ENCODE measurements at places on chromosomes 5 and 9.
A peak's percentile ranks its signal among the peaks of the same experiment; 100 is the strongest.

GRCh38 chr5:172166030-172166826 is 21.8 kb downstream of the STK10 start:
- DNase-seq, result no peak

- DNase-seq, result no peak
Measured at GRCh38 chr9:4964540-4964939, 20.5 kb upstream of the JAK2 start.

DNA sequence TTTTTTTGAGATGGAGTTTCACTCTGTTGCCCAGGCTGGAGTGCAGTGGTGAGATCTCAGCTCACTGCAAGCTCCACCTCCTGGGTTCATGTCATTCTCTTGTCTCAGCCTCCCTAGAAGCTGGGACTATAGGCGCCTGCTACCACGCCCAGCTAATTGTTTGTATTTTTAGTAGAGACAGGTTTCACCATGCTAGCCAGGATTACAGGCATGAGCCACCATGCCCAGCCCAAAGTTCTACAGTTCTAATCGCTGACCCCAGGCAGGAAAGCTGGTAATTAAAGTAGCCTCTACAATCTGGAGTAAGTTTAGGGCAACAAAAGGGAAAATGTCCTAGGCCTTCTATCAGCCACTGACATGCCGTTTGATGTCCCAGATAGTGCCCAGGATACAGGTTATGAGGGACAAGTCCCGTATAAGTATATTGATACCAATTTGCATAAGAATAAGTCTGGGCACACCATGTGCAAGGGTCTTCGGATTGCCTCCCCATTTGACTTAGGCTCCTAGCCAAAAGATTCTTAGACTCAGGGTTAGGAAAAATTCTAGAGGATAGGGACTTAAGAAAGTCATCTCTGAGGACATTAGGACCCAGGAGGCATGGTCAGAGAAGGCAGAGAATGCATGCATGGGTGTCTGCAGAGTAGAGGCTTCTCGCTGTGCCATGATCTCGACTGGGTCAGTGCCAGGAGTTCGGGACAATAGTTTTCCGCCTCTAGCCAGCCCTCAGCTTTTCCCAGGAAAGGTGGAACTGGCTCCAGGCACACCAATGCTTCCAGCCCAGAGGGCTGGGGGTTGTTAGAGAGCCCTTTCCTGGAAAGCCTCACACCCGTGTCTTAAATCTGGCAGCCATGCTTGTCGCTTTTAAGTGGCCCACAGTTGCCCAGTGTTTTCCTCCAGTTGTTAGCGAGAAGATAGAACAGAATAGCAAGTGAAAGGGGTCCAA is 1111.1 kb downstream of the TAF11L14 start:
- DNase-seq, result no peak

GRCh38 chr5:103166706-103167105 is 46.6 kb downstream of the PPIP5K2 start:
- DNase-seq, result no peak

- DNase-seq, result peak; percentile 87
Measured at GRCh38 chr5:132227485-132228240, at the start of gene P4HA2. TSS of gene P4HA2 (minus strand) at chr5:132227853. CDS start at chr5:132218626, 9,227 bp downstream.

GRCh38 chr5:82884821-82885471 is 192.2 kb downstream of the TMEM167A start:
- no peak for DNase-seq

GRCh38 chr5:125499636-125500332 is 753.3 kb upstream of the ZNF608 start:
- DNase-seq, result no peak
